ENCODE measurements at places on chromosomes 6 and 20.

DNA sequence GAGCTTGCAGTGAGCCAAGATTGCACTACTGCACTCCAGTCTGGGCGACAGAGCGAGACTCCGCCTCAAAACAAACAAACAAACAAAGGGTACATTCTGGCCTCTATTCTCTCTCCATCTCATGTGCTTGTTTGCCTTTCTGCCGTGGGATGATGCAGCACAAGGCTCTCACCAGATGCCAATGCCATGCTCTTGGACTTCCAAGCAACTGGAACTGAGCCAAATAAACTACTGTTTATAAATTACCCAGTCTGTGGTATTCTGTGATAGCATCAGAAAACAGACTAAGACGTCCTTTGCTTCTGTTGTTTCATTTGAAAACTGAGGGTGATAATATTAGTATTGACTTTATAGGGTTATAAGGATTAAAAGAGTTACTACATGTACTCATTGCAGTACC, 3.6 kb upstream of the BRD2 start:
- no peak for DNase-seq

- DNase-seq = peak; percentile 34
Measured at GRCh38 chr20:62303340-62304226, 786 bp downstream of the ADRM1 start.

- no peak for DNase-seq
Measured at GRCh38 chr6:20876561-20876960, 342.3 kb downstream of the CDKAL1 start.

- DNase-seq = peak; percentile 79
Measured at GRCh38 chr6:32472781-32473375, 33.2 kb downstream of the HLA-DRA start.
